ENCODE measurements at places on chromosomes 7 and 10. TPM values are rescaled to one million over a fixed set of nuclear protein-coding genes. Genes with fewer than 3 reads are reported as not detected.

The ITIH2 gene
- not detected for total RNA-seq

DNA sequence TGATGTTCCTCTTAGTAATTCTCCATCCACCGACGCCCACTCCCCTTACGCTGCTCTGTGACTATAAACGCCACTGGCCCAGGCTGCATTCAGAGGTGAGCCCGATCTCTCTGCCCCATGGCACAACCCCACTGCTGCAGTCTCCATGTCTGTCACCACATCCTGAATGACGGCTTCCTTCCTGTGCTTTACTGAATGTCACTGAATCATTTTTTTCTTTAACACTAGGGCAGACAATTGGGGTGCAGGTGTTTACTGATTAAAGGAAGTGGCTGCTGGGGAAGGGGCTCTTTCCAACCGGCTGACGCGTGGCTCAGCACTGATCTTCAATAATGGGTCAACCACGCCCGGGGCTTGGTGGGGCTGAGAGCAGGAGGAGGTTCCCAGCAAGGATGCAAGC, 208.3 kb downstream of the USP6NL start:
- DNase-seq = no peak

DNA sequence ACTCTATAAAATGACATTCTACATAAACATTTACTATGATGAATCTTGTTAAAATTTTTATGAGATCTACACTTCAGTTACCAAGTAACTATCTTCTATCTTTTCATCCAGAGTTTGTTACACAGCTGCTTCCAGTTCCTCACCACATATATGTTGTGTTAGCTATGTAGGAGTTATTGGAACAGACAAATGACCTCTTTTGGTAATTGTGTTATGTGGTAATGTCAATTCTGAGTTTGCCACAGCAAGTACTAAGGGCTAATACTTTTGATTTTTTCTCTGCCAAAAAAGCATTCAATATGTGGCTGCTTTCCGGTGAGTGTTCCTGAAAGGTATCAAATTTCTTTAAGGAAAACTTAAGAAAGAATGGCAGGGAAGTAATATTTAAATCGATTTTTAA, 573.9 kb upstream of the PCDH15 start:
- DNase-seq = no peak

GRCh38 chr7:100892364-100893317, 3.0 kb downstream of the ACHE start:
- DNase-seq = no peak

- no peak for DNase-seq
Observed at GRCh38 chr10:1807196-1807595, 69.9 kb upstream of the ADARB2 start.

The CRCP gene
- 13.5 TPM for total RNA-seq

GRCh38 chr10:113933894-113934532, 79.6 kb downstream of the NHLRC2 start:
- no peak for DNase-seq

DNA sequence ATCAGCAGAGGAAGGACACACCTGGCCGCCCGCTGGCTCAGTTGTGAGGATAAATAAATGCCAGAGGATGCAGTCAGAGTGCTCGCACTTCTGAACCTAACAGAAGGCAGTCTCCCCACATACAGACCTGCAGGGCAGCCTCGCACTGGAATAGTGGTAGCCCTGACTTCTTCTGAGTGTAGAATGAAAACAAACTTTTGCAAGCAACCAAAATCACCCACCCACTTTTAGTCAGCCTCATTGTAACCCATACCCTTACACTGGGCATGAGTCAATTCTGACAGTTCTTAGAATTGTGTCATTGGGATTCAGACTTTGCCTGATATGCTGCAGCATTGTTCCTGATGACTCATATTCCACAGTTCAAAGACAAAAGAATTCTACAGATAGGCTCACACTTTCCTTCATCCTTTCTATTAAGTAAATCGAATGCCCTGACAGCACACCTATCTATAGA, 167.0 kb upstream of the CDK1 start:
- no peak for DNase-seq

- DNase-seq = no peak
Observed at GRCh38 chr10:56823849-56824248, 462.8 kb upstream of the ZWINT start.

The CYP26C1 gene
- not detected for total RNA-seq

The ANKRD1 gene
- 6,044 TPM for total RNA-seq

- peak; percentile 30 for DNase-seq
Observed at GRCh38 chr10:62541811-62542210, 167.6 kb downstream of the ZNF365 start.

- no peak for DNase-seq
Observed at GRCh38 chr7:100491192-100491578, 7.5 kb downstream of the NYAP1 start.

The ICA1 gene
- 1.8 TPM for total RNA-seq

DNA sequence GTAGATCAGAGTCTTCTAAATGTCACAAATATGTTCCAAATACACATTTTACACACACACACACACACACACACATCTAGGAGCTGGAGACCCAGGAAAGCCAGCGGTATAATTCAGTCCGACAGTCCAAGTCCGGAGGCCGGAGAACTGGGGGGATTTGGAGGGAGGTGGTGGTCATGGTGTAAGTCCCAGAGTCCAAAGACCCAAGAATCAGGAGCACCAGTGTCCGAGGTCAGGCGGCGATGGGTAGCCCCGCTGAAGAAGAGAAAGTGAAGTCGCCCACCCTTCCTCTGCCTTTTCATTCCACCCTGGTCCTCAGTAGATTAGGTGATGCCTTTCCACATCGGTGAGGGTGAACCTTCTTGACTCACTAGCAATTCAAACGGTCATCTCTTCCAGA, 154.8 kb downstream of the CAMK1D start:
- no peak for DNase-seq

The CYP2C9 gene
- not detected for total RNA-seq

GRCh38 chr7:33428415-33428814, 299.1 kb downstream of the BBS9 start:
- DNase-seq = no peak

GRCh38 chr10:9023206-9023605, 968.7 kb downstream of the GATA3 start:
- DNase-seq = no peak

DNA sequence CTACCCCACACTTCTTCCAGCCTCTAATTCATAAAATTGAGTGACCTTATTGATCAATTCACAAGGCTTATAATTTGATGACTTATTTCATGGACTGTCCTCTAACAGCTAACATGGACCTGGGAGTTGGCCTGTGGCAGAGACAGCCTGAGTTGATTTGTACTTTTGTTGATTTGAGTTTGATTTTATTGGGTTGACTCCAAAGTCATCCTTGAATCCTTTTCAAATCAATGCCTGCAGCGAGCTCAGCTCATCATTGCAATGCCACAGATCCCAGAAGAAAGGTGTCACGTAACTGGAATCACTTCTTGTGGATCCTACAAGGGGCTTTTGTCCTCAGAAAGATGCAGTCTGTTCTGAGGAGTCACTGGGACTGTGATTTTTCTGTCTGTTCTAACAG, 138.0 kb downstream of the CAMK1D start:
- DNase-seq = no peak

DNA sequence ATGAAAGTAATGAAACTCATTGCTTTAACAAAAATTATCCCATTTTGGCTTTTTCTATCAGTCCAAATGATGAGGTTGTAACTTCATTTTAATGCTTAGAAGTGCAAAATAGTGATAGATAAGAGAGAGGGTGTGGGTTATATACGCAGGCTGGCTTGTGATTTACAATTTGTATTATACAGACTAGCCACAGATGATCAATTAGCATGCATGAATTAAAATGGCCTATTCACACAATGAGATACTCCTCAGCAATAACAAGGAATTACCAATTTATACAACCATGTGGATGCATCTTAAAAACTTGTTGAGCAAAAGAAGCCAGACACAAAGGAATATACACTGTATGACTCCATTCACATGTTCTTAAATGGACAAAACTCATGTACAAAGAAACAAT, 45.4 kb upstream of the JAZF1 start:
- DNase-seq = no peak

- DNase-seq = no peak
Observed at GRCh38 chr10:114719311-114719710, 61.2 kb upstream of the ABLIM1 start.

DNA sequence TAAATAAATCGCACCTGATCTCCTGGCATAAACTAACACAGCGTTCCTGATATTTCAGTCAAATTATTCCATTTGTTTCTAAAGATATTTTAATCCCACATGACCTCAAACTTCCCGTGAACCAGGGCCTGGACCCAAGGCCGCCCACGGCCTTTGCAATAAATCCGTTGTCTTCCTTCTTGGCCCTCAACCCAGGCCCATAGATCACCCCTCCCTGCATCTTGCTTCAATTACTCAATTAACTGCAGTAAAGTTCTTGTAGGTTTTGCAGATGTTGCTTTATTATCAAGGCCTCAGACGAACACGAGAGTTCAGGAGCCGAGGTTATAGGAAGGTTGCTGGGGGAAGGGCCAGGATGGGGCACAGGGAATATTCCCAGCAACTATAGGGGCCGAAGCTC, 249.4 kb downstream of the RAB11FIP2 start:
- no peak for DNase-seq

DNA sequence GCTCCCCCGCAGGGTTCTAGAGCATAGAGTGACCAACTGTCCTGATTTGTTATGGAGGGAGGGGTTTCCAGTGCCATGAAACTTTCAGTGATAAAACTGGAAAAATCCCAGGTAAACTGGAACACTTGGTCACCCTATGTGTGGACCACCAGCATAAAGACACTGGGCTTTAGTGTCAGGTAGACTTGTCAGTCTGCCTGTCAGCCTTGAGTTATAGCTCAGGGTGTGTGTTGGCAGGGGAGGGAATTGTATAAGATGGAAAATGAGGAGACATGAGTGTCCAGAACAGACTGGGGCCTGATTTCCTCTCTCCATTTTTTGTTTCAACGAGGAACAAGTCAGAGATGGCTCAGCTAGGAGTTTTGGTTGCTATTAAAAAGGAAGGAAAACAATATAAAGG, 10.2 kb upstream of the EFCAB10 start:
- no peak for DNase-seq

GRCh38 chr10:62625484-62625883, 179.0 kb upstream of the ADO start:
- DNase-seq = no peak

GRCh38 chr10:114399576-114399975, 4.7 kb downstream of the AFAP1L2 start:
- no peak for DNase-seq

- no peak for DNase-seq
Observed at GRCh38 chr10:83908506-83908905, 230.8 kb upstream of the GHITM start.

- DNase-seq = peak; percentile 92
Observed at GRCh38 chr7:44797329-44798258, 1.1 kb downstream of the PPIA start.

- peak; percentile 99 for DNase-seq
Observed at GRCh38 chr7:138002096-138002827, 376 bp upstream of the CREB3L2 start.

DNA sequence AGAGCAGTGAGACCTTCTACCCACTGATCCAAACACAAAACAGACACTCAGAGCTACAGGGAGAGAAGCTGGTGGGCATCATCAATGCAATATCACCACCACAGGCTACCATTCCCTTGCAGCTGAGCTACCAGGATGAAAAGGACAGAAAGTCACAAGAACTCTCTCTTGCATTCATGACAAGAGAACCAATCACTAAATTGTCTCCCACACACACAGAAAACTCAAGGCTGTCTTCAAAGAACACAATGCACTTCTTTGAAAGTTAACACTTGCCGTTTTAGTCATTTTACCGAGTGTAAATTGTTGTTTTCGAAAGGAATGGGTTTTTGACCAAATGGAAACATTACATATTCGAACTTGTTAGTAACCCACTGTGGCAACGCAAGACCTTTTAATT, 626.6 kb downstream of the SORCS1 start:
- DNase-seq = no peak

- DNase-seq = no peak
Observed at GRCh38 chr10:131907679-131908078, 6.9 kb downstream of the PPP2R2D start.

DNA sequence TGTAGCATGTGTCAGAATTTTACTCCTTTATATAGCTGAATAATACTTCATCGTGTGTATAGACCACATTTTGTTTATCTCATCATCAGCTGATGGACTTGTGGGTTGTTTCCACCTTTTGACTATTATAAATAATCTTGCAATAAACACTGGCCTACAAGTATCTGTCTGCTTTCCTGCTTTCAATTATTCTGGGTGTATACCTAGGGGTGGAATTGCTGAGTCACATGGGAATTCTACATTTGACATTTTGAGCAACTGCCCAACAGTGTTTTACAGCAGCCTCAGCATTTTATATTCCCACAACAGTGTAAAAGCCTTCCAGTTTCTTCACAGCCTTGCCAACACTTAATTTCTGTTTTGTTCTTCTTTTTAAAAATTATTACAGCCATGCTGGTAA, 200.3 kb upstream of the PRSS1 start:
- DNase-seq = no peak

DNA sequence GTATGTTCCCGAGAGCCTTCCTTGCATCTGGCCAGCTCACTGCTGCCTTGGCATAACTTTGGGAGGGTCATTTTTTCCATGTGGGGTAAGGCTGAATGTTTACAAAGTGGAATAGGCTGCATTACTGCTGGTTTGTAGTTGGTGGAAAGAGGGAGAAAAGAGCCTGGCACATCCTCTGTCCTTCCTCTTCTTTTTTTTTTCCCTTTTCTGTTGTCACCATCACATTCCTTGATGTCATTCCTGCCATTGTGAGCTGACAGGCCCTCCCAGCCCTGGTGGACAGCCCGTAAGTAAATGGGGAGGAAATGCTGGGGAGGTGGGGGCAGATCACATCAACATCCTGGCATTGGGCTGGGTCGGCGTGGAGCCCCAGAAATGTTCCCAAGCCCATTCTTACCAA, at the start of gene GARIN1A:
Gene GARIN1A (plus strand): TSS at position 301 of the 400 bp plus-strand sequence. CDS start 106 bp downstream, outside the sequence.
- no peak for DNase-seq

GRCh38 chr10:14039968-14040668, 290.6 kb downstream of the FRMD4A start:
- no peak for DNase-seq

DNA sequence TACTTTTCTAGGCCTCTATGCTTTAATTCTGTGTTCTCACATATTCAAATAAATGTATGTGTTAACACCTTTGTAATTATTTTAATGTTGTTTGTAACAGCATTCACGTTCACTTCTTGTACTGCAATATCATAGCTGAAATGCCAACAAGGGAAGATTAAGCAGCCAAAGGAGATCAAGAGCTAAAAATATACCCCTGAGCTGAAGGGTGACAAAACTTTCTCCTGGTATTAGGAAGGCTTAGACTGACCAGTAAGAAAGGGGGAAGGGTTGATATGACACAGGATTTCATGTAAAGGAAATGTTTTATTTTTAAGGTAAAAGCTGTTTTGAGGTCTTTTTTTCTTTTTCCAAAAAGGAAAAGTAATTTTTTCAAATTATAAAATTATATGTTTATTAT, 40.4 kb upstream of the VDAC2 start:
- no peak for DNase-seq

- no peak for DNase-seq
Observed at GRCh38 chr10:112669989-112670388, 223.0 kb downstream of the VTI1A start.

The EGFR gene
- total RNA-seq = 26.5 TPM

- DNase-seq = no peak
Observed at GRCh38 chr7:36708767-36709166, 15.5 kb downstream of the AOAH start.

GRCh38 chr10:26743091-26743490, 45.6 kb downstream of the PDSS1 start:
- DNase-seq = no peak

- no peak for DNase-seq
Observed at GRCh38 chr7:142873281-142873784, 12.2 kb downstream of the TRPV6 start.

Data from psoas muscle (tissue), 8 donors.